ENCODE measurements at places on chromosomes 3 and 15.

GRCh38 chr3:193489949-193490348 is 64.7 kb downstream of the ATP13A4 start:
- DNase-seq: no peak

- DNase-seq: no peak
Observed at GRCh38 chr3:63034101-63034500, 158.9 kb upstream of the CADPS start.

DNA sequence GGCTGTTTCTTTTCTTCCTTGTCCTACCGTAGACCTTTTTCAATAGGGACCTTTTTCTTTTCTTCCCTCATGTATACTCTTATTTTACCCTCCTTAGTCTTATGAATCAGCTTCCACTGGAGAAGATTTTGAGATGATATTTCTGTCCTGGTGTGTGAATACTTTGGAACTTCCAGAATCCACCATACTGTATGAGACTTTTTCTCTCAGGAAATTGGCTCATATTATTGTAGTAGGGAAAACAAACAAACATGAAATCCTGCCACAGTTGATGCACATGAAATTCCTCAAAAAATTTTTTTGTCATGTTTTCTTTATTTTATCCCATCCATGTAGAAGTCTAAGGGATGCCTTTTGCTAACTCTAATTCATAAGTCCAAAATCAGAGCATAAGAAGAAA is 289.3 kb upstream of the PLSCR5 start:
- DNase-seq: no peak

DNA sequence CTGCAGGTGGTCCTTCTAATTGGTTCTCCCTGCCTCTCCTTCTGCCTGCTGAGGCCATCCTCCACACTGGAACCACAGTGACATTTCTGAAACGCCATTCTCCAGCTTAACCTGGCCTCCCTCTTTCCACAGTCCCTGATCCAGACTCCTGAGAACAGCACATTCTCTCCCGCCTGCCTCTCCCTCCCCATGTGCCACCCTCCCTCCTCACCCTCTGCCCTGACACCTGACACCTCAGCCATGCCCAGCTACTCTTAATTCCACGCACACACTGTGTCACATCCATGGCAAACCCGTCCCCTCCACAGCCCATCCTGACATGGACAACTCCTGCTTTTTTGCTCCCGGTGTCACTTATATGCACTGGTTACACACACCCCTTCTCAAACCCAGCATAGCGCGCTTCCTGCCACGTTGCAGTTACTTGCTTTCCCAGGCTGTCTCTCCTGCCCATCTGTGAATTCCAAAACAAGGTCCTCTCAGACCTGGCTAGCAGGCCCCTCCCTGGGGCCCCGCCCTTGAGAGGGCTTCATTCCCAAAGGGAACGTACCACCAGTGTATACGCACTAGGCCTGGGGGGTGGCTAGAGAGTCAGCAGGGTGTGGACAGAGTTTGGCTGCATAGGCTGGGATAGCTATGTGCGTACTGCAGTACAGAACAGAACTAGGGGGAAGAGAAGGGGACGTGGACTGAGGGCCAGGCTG is 92.7 kb upstream of the BLM start:
- DNase-seq: no peak

- no peak for DNase-seq
Observed at GRCh38 chr3:38646630-38647029, 2.9 kb downstream of the SCN5A start.

DNA sequence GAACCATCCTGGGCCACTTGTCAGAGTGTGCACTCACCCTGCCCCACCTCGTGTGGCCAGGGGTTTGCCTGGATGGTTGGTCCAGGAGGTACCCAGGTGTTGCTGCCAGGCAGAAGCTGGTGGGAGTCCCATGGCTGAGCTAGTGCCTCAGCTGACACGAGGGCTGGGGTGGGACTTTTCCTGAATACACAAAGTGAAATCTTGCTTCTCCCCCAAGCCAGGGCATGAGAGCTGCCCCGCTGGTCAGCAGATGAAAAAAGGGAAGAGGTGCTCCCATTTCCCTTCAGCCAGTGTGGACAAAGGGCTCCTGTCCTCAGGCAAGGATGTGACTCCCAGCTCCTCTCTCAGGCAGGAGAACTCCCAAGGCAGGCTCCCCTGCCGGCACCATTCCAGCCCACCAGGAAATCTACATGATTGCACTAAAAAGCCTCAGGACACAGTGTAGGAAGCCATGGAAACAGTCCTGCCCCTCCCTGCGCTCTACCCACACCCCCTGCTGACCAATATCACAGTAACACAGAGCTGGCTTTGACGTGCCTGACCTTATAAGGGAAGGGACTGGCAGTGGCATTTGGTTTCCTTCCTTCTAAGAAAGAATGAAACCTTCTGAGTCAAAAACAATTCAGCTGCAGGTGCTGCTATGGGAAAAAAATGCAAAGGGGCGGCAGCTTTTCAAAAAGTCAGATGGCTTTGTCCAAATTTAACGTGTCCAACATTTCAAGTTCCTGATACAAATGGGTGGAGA is 33.9 kb downstream of the MYO5C start:
- DNase-seq: no peak

Measured in NCI-H1092 (cell line).